Fibroblast of skin of left biceps (primary cell): ENCODE measurements at places on chromosomes 6 and 20.

DNA sequence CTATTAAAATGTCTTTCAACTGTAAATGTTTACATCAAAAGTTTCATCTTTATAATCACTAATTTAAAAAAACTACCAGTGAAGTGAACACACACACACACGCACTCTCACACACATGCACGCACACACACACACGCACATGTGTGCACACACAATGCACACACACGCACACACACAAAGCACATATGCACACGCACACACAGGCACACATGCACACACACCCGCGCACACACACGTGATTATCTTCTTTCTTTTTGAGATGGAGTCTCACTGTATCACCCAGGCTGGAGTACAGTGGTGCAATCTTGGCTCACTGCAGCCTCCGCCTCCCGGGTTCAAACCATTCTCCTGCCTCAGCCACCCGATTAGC is 80.0 kb upstream of the FRMD1 start:
- no peak for DNase-seq

GRCh38 chr6:117317261-117317660 is 51.9 kb downstream of the VGLL2 start:
- no peak for DNase-seq

- DNase-seq, result no peak
Observed at GRCh38 chr6:143331362-143331761, 119.1 kb downstream of the ADAT2 start.

DNA sequence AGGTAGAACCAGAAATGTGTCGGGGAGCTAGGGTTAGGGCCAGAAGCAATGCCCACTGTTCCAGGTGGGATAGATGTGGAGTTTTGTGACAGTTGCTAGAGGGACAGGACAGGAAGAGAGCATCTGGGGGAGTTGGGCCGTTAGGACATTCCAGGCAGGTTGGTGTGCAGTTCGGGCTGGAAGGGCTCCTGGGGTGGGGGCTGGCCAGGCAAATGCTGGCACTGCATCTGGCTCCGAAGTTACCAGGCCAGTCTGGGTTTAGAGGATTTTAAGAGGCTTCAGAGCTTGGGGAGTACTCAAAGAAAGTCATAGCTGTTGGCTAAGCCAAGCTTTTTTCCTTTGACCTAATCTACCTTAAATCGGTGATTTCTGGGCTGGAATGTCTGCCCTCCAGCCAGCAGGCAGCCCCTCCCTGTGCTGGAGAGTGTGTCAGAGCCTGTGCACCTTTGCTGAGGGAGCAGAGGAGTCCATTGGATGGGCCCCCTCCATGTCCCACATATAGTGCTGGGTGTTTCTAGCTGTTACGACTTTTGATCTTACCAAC is 20.8 kb downstream of the PLCG1 start:
- DNase-seq, result no peak

- DNase-seq, result peak; percentile 72
Observed at GRCh38 chr6:28940858-28941683, 17.3 kb upstream of the TRIM27 start.

DNA sequence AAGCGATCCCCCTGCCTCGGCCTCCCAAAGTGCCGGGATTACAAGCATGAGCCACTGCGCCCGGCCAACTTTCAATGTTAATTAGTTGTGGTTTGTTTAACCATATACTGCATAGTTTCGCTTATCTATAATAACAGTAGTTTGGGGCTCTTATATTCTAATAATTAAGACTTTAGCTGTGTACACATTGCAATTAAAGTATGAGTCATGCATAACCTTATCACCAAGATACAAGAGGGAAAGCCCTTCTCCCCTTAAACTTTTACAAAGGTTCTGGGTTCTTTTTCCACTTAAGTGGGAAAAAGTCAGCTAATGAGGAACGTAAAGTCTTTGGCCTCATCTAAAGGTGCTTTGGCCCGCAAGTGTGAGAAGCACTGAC is 3.2 kb upstream of the MCCD1 start:
- DNase-seq, result no peak

DNA sequence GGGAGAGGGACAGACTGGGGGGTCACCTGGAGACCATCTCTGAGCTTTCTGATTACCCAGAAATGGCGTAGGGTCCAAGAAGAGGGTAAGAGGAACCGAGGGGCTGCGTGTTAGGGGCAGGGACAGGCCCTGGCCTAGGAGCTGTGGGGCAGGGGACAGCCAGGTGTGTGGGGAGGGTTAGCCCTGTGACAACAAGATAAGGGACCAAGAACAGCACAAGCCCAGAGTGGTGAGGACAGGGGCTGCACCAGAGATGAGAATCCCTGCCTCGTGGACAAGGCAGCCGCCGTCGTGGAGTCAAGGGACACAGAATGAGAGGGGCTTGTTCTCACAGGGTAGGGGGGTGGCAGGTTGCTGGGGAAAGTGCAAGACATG is 449 bp upstream of the AVP start:
- no peak for DNase-seq

DNA sequence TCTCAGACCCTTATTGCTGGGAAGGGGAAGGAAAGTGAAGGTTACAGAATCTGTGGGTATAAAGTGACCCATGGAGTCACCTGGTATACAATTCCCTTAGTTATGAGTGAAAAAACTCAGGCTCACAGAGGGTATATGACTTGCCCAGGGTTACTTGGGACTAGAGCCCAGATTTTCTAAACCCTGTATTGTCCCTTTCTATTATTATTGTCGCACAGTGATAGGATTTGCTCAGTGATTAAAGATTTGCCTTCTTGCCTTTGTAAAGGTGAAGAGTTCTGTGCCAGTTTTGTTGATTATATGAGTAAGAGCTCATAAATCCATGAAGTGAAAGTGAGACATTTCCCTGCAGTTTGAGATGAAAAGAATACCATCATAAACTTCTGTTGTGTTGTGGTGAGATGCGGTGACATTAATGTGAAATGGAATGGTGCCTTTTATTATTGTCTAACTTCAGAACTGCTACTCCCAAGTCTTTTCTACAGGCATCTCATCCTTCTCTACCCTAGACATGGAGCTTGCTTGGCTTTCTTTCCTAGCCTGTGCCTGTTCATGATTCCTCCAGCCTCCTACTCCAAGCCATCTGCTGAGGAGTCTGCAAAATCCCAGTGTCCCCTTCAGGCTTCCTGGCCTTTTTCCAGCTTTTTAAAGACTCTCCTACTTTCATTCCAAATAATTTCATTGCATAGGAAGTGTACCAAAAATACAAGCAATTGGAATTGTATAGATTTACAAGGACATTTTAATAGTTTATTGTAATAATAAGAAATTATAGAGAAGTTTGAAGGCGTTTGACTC is 33.5 kb upstream of the ADIG start:
- no peak for DNase-seq

DNA sequence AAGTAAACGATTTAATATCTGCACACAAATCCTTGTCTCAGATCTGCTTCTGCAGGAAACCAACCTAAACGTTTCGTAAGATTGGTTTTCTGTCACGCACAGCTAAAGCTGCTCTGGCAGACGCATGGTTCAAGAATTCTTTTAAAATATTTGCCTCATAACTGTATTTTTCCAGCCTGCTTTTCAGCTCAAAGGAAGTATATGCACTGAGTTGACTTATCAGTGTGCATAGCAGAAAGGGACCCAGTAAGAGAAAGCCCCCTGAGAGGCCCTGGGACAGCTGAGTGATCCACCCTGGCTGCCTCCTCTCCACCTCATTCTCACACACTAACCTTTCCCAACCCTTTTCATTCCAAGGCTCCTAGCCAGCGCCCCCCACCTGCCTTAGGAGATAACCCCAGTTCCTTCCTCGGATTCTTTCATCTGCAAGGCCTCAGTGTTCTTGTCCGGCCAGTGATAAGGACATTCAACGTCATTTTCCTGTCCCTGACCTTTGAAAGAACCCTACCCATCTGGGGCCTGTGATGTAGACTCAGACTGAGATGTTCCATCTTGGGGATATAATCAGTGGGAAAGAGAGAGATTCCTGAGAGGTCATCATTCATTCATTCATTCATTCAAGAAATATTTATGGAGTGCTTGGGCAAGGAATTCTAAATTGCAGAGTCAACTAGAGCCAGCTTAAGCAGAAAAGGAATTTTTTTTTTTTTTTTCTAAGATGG is 22.4 kb upstream of the SLC9A8 start:
- peak; percentile 38 for DNase-seq
